Right ventricle myocardium inferior (tissue), 1 donor: ENCODE measurements at places on chromosomes 6 and 20.

GRCh38 chr6:142241061-142241460 is 60.7 kb upstream of the ADGRG6 start:
- no peak for DNase-seq

DNA sequence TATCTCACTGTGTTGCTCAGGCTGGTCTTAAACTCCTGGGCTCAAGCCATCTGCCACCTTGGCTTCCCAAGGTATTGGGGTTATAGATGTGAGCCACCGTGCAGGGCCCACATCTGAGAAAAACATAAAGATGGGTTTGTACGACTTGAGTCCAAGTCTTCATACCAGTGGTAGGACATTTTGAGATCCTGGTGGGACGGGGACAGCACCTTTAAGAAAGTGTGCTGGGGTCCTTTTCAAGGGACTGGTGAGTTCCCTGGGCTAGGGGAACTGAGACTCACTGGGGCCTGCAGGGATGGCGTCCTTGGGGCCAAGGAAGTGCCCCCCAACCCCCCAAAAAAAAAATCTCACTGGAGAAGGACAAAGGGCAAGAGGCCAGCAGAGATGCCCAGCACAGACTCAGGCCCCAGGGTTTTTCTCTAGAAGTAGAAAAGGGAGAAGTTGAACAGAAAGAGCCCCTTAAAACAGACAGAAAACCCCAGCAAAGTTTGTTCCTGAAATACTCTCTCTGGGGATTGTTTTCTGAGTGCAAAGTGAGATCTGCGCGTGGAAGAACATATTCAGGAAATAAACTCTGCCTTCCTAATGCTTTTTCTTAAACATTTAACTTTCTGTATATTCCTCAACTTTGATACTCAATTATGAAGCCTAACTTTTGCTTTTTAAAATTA is 10.7 kb downstream of the OSBPL2 start:
- DNase-seq = peak; percentile 5

DNA sequence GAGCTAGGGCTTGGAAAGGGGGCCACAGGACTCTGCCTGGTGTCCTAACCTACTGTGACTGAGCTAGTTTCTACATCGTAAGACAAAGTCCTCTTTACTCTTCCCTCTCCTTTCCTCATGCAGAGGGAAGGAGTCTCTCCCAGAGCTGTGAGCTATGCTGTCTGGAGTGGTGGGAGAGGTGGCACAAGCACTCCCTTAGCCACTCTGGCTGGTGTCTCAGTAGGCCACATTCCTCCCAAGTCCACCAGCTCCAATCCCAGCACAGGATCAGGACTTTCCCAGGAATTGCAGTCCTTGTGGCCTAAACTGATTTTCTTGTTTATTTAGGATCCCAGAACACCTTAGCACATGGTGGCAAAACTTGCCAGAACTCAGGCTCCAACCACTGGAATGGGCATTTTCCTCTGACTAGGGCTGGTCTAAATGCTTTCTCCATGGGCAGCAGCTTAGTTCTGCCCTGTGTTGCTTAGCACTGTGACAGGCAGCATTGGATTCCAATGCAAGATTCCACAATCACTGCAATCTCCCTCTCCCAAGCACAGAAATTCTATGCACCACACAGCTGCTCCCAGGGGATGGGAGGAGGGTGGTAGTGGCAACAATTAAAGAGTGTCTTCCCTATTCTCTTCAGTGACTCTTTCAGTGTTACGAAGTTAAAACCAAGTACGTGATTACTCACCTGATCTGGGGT is 733.3 kb downstream of the HACE1 start:
- no peak for DNase-seq

DNA sequence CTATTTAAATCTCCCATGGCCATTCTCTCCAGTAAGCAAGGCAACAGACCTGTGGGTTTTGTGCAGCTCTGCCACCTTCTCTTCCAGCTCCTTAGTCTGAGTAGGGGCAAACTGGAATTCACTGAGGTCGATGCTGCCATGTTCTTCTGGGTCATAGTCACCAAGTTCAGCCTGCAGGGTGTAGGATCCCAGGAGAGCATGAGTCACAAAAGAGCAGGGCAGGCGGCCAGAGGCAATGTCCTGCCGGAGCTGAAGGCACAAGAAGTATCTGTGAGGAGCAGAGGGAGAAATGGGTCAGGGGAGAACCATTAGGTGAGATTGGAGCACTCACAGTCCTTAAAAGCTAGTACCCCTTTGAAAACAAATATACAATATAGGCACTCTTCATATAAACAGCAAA is 73.7 kb downstream of the SMLR1 start:
- DNase-seq = peak; percentile 71

- DNase-seq = no peak
Measured at GRCh38 chr6:139603581-139603980, 229.1 kb upstream of the CITED2 start.

- DNase-seq = no peak
Measured at GRCh38 chr6:90256698-90257485, 39.8 kb downstream of the BACH2 start.

DNA sequence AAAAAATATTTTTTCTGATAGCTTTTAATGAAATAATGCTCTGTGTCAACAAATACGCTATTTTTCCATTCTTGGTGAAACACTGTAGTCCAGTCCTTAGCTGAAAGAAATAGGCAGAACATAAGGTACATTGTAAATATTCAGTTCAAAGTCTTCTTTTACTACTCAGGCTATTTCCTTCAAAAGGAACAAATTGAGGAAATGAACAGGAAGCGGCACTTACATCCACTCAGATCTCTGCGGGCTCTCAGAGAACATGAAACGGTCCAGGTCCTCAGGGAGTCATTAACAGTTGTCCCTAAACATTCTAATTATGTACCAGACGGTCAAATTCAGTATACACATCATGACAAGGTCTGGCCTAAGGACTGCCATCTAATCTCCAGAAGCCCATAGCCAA is 212.6 kb downstream of the KIF16B start:
- no peak for DNase-seq

- DNase-seq = no peak
Measured at GRCh38 chr20:11457488-11457887, 460.2 kb upstream of the BTBD3 start.

DNA sequence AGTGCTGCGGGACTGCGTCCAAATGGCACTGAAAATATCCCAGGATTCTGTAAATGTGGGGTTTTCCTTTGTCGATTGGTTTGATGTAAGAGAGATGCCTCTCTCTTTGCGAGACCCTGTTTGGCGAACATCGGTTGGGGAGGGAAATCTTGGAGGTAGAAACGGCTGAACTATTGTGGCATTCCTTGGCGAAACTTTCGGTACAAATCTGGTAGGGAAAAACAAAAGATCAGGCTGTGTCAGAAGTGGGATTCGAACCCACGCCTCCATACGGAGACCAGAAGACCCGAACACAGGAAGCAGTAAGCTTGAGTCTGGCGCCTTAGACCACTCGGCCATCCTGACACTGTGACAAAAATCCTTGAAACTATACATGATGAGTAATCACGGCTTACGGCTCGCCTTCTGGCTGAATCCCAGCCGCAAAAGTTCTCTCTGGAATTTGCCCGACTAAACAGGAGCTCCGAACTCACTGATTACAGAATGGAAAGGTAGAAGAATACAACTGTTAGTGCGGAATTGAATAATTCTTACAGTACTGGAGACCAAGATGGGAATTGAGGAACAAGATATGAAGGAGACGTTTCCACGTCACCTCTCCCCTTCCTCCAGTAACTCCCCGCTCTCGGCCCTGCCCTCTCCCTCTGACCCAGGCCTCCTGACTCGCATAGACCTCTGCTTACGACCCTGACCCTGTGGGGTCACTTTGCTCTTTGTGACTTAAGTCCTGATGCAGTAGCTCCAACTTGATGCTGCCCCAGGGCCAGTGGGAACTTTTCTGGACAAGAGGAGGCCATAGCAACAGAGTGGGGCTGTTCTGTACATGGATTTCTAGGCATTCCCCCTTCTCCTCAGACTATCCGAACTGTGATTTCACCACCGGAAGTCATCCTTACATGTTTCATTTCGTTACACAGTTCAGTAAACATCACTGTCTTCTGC is 132.8 kb upstream of the ZNF184 start:
- peak; percentile 48 for DNase-seq

- DNase-seq = no peak
Measured at GRCh38 chr6:13666194-13667105, 45.2 kb downstream of the RANBP9 start.

GRCh38 chr6:155967322-155967721 is 511.7 kb upstream of the NOX3 start:
- DNase-seq = no peak

GRCh38 chr6:12356983-12357972 is 67.1 kb downstream of the EDN1 start:
- no peak for DNase-seq

- DNase-seq = no peak
Measured at GRCh38 chr6:75623491-75623890, 21.8 kb downstream of the SENP6 start.

GRCh38 chr20:38158701-38159351 is 6.2 kb downstream of the TGM2 start:
- no peak for DNase-seq

DNA sequence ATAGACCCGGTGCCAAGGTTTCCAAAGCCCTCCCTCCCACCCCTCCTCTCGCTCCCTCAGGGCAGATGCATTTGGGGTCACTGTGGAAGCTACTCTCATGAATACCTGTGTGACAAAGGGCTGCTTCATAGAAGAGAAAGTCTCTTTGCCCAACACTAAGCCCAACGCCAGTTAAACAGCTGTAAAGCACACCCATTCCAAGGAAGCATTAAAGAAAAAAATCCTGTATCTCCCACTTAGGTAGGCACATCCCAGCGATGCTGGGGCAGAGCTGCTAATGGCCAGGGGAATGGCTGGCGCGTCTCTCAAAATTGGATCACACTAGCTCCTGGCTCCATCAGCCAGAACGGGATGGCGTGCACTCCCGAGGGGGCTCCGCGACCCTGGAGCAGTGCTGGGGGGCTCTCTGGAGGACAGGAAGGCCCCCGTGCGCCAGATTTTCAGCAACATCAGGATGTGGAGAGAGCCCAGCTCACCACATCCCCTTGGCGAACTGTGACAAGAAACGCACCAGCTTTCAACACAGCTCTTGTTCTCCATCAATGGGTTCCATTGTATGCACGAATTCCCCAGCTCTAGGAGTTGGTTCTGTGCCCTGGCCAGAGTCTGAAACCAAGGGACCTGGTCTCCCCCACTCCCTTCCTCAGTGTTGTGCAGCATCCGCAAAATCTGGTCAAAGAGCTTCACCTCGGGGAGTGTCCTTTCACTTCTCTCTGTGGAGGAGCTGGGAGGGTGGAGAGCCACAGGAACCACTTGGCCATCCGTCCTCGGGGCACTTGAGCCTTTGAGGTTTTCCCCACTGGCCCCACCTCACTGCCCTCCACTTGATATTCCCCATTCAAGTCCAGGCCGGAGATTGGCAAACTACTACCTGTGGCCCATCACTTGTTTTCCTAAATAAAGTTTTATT is 74.1 kb downstream of the TFAP2C start:
- DNase-seq = no peak

- no peak for DNase-seq
Measured at GRCh38 chr20:59125836-59126235, 37.8 kb upstream of the ZNF831 start.

GRCh38 chr6:37114612-37115011 is 55.3 kb upstream of the PIM1 start:
- no peak for DNase-seq

GRCh38 chr6:34106421-34106820 is 39.5 kb downstream of the GRM4 start:
- no peak for DNase-seq

GRCh38 chr6:75802366-75802765 is 53.3 kb downstream of the MYO6 start:
- DNase-seq = no peak

- peak; percentile 54 for DNase-seq
Measured at GRCh38 chr6:145539831-145540230, 195.5 kb downstream of the EPM2A start.

DNA sequence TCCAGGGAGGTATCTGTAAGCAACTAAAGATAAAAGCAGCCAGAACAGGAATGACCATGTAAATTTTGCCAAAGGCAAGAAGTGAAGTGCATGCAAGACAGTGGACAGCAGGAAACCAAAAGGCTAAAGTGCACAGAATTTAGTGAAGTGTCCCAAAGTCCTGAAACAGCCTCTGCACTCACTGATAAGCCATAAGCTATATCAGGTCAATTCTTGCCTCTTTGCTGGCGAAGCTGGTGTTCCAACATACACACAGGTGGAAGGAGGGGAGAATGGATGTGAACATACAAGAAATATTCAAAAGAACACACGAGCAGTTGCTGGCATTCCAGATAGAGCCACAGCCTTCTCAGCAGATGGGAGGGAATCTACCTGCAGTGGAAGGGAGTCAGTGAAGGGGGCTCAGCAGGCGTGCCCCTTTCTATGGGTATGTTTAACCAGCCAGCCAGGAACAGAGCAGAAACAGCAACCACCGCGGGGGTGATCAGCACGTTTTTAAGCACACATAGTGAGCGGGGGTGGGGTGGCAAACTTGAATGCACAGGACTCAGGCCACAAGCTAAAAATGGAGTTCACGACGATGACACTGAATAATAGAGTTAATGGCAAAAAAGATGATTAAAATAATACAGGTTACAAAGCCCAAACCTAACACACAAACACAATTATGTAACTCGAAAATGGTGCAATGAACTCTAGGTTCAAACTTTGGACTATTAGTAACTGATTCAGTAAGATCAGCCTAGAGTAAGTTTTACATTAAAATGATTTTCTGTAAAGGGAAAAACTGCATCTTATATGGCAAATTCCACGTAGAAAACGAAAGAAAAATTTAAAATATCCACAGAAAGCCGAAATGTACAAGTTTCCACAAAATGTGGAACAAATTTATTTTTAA is 1.2 kb downstream of the ECI2 start:
- DNase-seq = no peak

DNA sequence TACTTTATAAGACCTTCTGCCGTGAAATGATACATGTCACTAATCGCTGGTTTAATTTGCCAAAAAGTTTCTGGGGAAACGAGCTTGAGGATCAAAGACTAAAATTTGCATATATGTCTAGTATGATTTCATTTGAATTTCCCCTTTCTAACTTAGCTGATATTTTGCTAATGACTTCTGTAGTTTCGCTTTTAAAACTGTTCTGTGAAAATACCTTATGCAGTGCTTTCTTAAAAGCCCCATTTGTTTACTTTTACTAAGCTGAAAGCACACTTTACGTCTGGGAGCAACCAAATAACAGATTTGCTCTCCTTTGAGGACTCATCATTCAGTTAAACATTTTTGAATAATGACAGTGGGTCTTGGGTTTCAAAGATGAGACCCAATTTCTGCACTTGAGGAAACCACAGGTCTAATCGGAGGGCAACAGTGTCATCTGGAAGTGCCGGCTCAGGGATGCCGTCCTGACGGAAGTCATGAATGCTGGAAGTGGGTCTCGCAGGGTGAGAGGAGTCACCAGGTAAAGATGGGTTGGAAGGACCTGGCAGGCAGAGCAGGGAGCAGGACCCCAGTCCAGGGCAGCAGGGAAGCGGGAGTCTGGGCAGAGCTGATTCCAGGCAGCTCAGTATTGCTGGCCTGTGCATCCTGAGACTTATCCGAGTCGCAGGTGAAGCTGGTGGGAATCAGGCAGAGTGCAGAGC is 33.2 kb downstream of the PLEKHG1 start:
- DNase-seq = no peak

GRCh38 chr6:160065200-160065599 is 56.4 kb upstream of the SLC22A1 start:
- no peak for DNase-seq
